ENCODE measurements at places on chromosomes 1 and 21.

- no peak for DNase-seq
Observed at GRCh38 chr1:174724219-174724618, 275.5 kb upstream of the CACYBP start.

- no peak for DNase-seq
Observed at GRCh38 chr1:56993475-56993874, 27.7 kb upstream of the C8B start.

DNA sequence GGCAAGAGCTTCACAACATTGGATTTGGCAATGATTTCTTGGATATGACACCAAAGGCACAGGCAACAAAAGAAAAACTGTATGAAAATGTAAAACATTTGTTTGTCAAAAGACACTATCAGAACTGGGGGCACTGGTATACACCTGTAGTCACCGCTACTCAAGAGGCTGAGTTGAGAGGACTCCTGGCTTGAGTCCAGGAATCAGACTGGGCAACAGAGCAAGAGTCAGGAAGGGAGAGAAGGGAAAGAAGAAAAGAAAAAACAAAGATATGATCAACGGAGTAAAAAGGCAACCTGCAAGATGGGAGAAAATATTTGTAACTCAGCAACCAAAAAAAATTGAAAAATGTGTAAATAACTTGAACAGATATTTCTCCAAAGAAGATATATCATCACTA, 6.0 kb upstream of the TUT4 start:
- no peak for DNase-seq

DNA sequence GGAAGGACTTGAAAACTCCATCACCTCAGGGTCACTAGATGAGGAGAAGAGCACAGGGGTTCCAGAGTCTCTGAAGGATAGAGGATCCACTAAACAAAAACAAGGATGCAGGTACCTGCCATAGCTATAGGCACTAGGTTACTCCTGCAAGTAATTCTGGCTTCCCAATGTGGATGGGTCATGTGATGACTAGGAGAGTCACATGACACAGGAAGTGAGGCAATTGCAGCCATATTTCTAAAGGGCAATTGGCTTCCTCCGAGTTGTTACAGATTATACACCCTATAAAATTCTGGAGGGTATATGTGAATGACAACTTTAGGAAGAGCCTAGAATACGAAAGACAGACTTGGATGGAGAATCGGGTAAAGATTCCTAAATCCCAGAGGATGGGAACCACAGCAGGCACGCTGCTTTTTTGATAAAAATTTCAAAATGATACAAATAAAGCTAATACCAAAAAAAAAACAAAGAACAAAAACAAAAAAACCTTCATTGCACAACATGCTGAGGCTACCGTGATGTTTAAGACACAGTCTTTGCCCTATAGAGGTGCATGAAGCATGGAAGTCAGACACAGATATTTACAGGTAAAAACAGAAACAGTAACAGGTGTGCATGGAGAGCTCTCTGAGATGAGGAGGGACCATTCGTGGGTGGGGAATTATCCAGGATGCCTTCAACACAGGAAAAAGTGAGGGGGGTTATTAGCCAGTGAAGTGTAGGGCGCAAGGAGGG, 10.5 kb downstream of the MTX1 start:
- no peak for DNase-seq

- DNase-seq, result no peak
Observed at GRCh38 chr1:174052621-174053020, 30.5 kb upstream of the RC3H1 start.

DNA sequence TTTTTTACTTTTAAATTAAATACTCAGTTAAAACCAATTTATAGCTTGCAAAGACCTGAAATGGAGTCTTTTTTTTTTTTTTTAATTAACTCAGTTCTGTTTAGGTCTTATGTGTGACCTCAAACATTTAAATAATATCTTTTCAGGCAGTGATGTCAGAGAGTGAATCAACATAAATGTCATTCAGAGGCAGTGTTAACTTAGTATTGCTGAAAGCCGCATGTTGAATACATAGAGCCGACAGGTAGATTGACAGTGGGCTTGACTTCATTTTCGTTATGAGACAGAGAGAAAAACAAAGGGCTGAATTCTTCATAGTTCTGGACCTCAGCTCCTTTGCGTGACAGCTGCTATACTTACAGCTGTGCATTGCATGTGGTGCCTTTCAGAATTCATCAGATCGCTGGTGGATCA, 51.5 kb downstream of the PRDM2 start:
- DNase-seq, result no peak

DNA sequence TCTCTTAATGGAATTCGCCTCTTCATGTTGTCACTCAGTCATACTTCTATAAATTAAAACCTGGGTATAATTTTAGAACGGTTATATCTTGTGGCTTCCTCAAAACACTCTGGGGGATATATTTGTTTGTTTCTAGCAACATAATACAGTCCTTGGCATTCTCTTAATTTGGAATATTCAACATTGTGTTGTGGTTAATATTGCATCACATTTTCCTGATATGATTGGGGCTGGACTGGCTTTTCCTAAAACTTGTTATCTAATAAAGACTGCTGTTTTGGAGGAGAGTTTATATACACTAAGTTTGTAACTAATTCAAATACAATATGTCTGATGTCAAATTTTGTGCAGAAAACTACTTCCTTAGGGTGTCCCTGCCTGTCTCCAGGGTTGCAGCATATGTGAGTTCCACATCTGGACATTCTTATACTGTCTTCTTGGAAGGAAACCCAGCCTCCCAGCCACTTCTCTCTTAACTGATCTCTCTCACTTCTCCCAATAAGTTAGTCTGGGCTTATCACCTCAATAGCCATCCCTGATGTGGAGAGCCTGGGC, 892.6 kb downstream of the MRPL39 start:
- no peak for DNase-seq

DNA sequence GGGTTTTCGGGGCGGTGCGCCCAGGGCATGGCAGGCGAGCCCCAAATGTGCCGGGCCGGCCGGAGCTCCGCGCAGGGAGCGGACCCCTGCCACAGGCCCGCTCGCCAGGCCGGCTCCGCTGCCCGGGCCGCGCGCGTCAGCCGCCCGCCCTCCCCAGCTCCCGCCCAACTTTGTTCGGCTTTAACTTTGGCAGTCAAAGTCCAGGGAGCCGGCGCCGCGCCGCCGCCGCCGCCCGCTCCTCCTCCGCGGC, 488 bp downstream of the SLC35D1 start:
- DNase-seq, result peak; percentile 65

GRCh38 chr21:37575580-37575979, 209.0 kb downstream of the DYRK1A start:
- DNase-seq, result no peak

DNA sequence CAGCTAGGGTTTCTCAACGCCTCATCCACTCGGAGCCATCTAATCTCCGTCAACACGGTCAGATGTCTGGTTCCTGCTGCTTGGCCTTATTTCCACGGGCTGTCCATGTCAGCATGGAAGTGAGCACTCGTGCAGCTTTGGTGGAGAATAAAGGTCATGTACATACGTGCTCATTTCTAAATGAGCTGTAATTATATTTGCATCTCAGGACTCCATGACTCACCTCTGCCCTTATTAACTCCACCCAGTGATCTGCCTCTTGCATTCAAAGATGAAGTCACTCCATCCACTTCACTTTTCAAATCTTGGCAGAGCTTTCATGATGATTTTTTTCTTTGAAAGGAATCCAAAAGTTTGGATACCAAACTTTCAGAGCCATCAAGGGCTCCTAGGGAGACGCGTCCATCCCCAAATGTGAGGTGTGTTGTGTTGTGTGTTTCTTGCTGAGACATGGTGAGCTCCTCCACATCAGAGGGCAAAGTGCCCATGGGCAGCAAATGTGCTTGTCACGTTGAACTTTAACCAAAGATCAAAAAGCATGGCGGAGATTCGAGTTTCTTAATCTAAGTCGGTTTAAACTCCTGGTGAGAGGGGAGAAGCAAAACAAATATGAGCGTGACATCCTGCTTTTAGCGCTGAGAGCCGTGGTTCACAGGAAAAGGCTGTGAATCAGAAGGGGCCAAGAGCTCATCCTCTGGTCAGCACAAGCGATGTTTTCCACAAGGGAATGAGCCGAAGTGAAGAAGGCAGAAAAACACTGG, 68.6 kb upstream of the ERRFI1 start:
- no peak for DNase-seq

DNA sequence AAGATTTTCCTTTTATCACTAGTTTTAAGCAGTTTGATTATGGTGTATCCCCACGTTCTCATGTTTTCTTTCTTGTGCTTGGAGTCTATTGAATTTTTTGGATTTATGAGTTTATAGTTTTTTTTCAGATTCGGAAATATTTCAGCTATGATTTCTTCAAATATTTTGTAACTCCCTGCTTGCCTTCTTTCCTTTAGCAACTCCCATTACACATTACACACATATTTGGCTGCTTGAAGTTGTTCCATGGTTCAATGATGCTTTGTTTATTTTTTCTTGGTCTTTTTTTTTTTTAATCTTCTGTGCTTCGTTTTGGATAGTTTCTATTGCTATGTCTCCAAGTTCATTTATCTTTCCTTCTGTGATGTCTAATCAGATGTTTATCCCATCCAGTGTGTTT, 48.5 kb upstream of the WARS2 start:
- no peak for DNase-seq

- no peak for DNase-seq
Observed at GRCh38 chr1:216293683-216294082, 129.6 kb downstream of the USH2A start.

DNA sequence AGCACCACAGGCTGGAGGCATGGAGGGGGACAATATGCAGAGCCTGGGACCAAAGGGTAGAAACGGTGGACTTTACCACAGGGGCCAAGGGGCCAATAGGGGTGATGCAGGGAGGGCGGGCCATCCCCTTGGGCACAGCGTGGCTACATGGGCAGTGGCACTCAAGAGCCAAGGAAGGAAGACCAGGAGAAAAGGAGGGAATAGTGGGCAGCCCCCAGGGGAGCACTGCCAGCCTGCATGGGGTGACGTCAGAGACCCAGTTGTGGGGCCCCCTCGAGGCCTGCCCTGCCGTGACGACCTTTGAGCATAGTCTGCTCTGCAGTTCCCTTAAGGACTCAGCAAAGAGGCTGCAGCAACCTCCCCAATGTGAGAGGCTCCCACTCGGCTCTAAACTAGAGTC, 95.5 kb upstream of the TMPRSS2 start:
- no peak for DNase-seq

DNA sequence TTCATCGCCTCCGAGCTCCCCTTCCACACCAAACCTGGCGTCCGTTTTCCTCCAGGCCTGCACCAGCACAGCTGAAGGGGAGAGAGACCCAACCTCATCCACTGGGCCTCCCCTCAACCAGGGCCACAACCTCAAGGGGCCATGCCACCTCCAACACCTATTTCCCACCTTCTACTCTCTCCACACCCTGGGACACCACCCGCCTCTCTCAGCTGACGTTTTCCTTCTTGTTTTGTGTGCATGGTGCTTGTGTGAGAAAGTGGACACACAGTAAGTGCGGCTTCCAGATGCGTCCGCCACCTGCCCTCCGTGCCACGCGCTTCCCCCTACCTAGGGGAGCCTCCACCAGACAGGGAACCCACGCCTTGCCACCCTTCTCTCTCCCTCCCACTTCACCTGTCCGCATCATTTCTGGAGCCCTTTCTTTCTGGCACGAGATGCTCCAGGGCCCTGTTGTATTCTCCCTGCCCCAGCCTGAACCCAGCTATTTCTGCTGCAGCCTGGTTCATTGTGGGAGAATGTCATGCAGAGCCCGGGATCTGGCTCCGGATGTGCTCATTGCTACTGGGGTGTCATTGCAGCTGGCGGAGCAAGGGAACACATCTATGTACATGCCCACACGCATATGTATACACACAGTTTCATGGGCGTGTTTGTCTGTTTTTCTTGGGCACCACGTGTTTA, 1.3 kb upstream of the GNB1 start:
- DNase-seq, result no peak

GRCh38 chr21:36661511-36662309, 37.2 kb upstream of the SIM2 start:
- DNase-seq, result peak; percentile 46

- DNase-seq, result no peak
Observed at GRCh38 chr1:167473761-167474160, 44.6 kb downstream of the CD247 start.

DNA sequence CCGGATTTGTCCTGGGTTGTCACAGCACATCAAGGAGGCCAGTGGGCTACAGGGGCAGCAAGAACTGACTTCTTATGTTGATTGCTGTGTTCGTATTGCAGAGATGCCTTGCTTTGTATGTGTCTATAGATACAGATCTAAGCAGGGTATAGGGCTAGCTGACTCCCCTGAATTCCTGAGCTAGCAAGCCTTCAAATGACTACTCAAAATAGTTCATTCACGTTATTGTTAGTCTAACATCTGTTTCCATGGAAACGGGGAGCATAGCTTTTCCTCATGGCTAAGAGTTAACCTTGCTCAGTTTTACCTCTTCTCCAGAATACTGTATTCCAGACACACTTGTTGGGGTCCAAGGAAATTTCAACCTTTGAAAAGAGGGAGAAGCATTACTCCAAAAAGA, 24.1 kb downstream of the TRIM45 start:
- no peak for DNase-seq

DNA sequence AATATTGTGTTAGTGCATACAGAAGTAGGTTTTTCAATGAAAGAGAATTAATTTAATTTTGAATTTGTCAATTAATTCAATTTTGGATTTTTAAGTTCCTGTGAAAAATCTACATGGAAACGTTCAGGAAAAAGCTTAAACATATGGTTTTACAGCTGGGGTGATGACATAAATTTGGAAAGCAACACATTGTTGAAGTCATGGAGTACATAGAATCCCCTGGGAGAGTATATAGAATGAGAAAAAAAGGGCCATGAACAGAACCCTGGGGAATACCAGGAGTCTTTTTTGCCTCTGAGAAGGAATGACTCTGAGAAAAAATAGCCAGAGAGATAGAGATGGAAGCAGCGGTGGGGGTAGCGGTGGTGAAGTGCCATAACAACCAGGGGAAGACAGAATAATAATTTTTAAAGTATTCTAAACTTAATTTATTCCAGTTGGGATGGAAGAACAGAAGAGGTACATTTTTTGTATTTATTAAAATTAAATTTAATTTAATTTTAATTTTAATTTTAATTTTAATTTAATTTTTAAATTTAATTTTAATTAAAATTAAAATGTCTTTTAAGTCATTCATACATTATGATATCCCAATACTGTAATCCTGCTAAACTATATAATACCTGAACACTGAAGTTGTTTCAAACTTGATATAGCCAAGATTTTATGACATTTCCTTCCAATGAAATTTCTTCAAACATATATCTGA, 48.9 kb downstream of the NME7 start:
- no peak for DNase-seq

- DNase-seq, result no peak
Observed at GRCh38 chr1:36231191-36231590, 6.9 kb downstream of the THRAP3 start.

Data from left colon (tissue), 2 donors.